ENCODE measurements at places on chromosomes 6 and 20.
A peak's percentile ranks its signal among the peaks of the same experiment; 100 is the strongest.

DNA sequence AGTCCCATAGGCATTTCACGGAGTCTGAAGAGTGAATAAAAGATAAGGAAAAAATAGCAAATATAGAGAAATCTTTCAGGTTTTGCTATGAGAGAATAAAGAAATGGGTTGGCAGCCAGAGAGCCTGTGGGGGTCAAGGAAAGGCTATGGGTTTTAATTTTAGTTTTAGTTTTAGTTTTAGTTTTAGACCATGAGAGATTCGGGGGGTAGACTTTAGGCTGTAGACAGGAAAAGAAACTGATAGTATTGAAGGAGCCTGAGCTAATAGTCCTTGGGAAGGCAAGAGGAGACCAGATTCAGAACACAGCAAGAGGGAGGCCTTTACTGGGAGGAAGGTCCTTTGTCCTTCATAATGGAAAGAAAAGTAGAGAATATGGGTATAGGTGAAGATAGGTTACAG lies 19.3 kb downstream of the DOP1A start:
- no peak for DNase-seq

- no peak for DNase-seq
Measured at GRCh38 chr20:53163486-53163885, 191.3 kb downstream of the TSHZ2 start.

DNA sequence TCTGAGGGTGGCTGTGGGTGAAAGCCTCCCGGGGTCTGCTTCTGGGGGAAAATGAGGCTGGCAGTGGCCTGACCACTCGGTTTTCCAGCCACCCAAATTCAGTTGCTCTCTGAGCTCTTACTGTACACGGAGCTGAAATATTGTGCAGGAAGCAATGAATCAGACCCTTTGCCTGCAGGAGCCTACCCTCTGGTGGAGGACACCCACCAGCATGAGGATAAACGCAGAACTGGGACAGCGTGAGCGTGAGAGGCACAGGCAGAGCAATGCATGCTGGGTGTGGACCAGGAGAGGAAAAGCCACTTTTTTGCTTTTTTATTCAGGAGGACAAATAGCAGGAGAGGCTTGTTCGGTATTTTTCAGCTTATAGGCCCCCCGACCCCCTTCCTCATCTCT lies 298.0 kb downstream of the QKI start:
- no peak for DNase-seq

- DNase-seq: no peak
Measured at GRCh38 chr6:130223508-130223907, 757 bp upstream of the SAMD3 start.

DNA sequence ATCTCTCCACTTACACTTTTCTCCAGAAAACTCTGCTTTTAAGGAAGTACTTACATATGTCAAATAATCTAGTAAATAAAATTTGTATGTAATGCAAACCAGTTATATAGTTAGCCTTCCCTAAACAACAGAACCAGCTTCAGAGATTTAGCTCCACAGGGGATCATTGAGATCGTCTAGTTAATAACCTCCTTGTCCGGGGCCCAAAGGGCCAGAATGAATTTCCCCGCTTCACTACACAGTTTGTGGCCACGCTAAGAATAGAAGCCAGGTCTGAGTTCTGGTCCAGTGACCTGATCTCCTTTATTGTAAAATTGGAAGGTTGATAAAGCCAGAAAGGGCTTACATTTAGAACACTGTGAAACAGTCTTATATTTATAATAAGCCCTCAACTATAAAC lies 245.2 kb downstream of the TPBG start:
- DNase-seq: no peak

DNA sequence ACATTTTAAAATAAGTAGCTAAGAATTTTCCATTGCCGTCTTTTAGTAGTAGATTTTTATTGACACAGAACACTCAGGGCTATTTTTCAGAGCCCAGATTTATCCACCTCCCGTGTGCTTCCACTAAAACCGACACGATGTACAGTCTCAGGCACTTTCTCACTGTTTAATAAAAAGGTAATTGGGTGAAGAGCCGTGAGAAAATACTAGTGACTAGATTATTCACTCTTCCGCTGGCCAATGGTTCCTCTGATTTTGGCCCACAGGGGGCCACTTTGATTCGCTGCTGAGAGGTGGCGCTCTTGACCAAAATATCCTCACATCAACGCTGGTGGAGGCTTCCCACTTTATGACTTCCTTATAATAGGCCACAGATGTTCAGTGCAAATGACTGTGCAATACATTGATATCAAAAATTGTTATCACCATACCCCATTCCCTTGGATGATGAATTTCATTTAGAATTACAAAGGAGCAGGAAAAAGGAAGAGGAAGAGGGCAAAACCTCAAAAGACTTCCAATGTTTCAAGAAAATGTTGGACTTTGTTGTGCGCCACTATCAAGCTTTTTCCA lies 12.3 kb upstream of the HDDC2 start:
- no peak for DNase-seq

DNA sequence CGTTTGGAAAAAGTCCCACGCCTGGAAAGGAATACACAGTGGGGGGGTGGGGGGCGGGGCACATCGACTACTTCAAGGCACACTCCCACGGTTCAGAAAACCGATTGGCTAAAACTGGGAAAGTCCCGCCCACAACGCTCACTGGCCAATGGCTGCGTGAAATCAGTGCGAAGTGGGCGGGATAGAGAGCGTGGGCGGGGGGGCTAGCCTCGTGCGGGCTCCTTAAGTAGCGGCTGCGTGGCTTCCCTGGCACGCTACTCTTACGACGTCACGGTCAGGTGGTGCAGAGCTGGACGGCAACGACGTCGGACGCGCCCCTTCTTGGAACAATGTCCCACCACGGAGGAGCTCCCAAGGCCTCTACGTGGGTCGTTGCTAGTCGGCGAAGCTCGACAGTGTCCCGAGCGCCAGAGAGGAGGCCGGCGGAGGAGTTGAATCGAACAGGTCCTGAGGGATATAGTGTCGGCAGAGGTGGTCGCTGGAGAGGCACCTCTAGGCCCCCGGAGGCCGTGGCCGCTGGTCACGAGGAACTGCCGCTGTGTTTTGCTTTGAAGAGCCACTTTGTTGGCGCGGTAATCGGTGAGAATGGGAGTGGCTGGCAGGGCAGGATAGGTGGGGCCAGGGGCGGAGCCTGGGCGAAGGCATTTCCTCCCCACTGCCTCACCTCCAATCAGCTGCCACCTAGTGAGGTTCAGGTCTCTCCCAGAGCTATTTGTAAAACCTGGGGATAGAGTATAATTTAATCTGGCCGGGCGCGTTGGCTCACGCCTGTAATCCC lies at the start of gene DDX43:
DDX43 (plus strand) TSS at position 252 of the 778 bp plus-strand sequence; CDS start at position 330, 78 bp downstream.
- no peak for DNase-seq

DNA sequence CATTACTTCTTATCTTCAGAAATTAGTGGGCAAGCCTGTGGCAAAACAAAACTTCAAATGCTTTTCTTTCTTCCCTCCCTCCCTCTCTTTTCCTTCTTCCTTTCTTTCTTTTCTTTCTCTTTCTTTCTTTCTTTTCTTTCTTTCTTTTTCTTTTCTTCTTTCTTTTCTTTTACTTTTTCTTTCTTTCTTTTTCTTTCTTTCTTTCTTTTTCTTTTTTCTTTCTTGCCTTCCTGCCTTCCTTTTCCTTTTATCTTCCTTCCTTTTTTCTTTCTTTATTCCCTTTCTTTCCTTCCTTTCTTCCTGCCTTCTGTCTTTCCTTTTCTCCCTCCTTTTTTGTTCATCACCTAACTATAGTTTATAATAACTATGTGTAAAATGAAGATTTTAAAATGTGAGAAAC lies 295.1 kb downstream of the SMOC2 start:
- DNase-seq: no peak

GRCh38 chr6:26097268-26097875 lies 10.1 kb downstream of the HFE start:
- DNase-seq: no peak

- DNase-seq: no peak
Measured at GRCh38 chr20:10679269-10679668, 5.5 kb upstream of the JAG1 start.

GRCh38 chr20:11937230-11937629 lies 19.5 kb downstream of the BTBD3 start:
- DNase-seq: no peak

- no peak for DNase-seq
Measured at GRCh38 chr6:128954308-128955043, 71.5 kb downstream of the LAMA2 start.

DNA sequence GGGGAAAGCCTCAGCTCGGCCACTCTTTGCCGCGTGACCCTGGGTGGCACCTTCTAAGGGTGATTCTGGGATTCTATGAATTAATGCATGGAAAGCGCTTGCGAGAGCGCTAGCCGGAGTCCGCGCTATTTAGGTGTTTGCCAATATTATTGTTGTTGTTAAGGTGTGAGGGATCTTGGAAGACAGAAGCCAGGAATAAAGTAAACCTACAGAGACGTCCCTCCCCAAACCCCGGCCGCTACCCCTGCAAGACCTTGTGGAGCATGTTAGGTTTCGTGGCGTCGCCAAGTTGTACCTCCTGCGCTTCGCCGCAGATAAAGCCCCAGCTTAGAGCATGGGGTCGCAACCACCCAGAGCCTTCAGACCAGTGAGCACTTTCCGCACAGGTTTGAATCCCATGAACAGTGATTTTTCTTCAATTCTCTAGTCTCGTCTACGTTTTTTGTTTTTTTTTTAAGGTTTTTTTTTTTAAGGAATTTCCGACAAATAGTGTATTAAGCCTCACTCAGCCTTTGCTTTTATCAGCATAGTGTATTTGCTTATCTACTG lies 16.9 kb upstream of the ZSCAN9 start:
- DNase-seq: no peak

GRCh38 chr20:45685896-45686295 lies 15.9 kb upstream of the WFDC11 start:
- DNase-seq: no peak

- DNase-seq: no peak
Measured at GRCh38 chr20:18428490-18429173, 38.2 kb downstream of the DZANK1 start.

DNA sequence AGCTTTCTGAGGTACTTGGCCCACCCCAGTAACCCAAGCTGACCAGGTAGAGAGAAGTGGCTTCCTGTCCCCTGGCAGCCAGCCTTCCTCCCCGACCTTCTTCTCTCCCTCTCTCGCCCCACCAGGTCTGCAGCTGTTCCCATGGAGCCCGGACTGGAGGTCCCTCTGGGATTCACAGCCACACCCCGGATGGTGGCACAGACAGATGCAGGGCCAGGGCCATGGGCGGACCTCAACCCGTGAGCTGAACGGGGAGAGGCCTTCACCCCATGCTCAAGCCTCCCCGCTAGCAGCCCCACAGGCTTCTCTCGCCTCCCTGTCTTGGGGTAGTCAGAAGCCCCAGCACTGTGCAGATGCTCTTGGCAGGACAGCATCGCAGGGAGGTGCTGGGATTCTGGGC lies 41.3 kb downstream of the CPXM1 start:
- no peak for DNase-seq

DNA sequence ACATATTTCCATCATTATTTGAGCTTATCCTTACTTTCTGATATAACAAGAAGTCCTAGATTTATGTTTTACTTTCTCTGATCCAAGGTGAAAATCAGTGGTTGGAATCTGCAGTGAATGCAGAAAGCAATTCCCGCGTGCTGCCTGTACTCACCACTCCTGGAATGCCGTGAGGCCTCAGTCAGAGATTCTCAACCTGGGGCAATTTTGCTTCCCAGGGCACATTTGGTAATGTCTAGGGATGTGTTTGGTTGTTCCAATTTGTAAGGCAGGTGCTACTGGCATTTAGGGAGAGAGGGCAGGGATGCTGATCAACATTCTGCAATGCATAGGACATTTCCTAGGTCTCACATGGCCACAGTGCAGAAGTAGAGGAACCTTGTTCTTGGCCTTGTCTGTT lies 23.9 kb downstream of the CST4 start:
- no peak for DNase-seq

GRCh38 chr6:158220786-158221442 lies 52.8 kb downstream of the GTF2H5 start:
- peak; percentile 41 for DNase-seq

DNA sequence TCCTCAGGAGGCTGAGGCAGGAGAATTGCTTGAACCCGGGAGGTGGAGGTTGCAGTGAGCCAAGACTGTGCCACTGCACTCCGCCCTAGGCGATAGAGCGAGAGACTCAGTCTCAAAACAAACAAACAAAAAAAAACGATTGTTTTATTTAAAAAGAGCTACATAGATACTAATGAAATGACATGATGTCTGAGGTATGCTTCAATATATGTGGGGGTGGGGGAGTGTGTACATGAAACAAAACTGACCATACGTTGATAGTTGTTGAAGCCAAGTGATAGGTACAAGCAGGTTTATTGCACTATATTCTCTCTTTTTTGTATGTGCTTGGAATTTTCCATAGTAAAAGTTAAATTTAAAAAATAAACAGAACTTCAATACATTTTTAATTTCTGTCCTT lies 240.1 kb downstream of the TFAP2A start:
- DNase-seq: no peak

DNA sequence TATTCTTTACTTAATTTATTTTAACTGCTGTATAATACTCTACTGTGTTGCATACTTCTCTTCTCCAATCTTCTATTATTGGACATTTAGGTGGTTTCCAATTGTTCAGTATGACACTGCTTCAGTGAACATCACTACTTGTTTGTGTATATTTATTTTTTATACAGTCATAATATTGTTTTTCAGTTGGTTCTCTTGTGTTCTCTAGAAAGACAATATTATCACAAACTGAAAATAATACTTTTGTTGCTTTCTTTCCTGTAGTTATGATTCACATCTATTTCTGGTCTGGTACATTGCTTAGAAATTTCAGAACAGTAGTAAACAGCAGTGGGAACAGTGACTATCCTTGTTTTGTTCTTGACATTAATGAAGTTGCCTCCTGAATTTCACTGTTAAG lies 62.8 kb upstream of the GTSF1L start:
- no peak for DNase-seq

DNA sequence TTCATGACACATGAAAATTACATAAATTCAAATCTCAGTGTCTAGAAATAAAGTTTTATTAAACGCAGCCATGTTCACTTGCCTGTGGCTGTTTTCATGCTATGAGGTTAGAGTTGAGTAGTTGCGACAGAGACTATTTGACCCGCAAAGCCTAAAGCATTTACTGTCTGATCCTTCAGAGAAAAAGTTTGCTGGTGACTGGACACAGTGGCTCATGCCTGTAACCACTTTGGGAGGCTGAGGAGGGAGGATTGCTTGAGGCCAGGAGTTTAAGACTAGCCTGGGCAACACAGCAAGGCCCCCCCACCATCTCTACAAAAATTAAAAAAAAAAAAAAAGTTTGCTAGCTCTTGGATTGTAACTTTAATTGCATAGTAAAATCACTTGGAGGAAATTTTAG lies 9.2 kb downstream of the SMIM28 start:
- DNase-seq: no peak

- no peak for DNase-seq
Measured at GRCh38 chr20:23303325-23304102, 47.1 kb upstream of the NXT1 start.

DNA sequence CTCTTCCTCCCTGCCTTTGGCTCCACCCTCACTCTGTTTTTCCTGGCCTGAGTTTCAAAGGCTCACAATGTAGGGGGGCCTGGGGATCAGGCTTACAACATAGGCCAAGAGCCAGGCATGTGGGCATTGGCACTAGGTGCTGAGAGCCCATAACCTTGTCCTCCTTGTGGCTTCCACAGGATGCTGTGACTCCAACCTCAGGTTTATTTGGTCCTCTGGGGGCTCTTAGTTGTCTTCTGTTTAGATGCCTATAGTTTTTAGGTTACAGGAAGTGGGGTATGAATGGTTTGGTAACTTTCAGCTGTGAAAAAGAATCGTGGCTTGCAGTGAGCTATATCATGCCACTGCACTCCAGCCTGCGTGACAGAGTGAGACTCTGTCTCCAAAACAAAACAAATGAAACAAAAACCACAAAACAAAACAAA lies 25.6 kb downstream of the MMP24 start:
- DNase-seq: no peak
